ENCODE measurements at places on chromosomes 5 and 9.

DNA sequence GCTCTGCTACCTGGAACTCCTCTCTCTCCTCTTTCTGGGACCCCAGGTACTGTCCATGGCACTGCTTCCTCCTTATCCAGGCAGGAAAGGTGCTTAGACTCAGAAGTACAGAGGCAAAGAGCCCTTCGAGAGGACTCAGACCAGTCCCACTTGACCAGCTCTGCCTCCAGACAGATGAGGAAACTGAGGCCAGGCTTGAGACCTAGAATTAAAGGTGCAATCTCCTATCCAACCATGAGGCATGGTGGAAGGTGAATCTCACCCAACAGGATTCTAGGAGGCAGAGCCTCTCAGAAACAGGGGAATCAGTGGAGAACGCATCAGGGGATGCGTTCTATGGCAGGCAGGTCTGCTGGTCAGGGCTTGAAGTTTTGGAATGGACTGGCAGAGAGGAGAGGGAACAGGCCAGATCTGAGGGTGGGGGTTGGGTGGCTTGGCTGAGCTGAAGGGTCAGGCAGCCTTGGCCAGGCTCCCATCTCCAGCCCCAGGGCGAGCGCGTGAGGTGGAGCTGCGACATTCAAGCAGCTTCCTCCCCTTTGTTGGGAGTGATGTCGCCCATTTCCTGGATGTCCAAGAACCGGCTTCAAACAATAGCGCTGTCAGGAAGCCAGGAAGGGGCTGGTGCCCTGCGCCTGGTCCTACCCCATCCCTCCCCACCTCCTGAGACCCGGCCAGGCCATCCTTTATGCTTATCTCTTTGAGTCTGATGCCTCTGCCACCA, 26.2 kb downstream of the NDUFA8 start:
- DNase-seq, result no peak

- DNase-seq, result no peak
Observed at GRCh38 chr5:147927901-147928300, 21.6 kb upstream of the C5orf46 start.

- no peak for DNase-seq
Observed at GRCh38 chr5:68432682-68433081, 217.1 kb downstream of the PIK3R1 start.

- no peak for DNase-seq
Observed at GRCh38 chr5:9505225-9505624, 40.6 kb downstream of the SEMA5A start.

DNA sequence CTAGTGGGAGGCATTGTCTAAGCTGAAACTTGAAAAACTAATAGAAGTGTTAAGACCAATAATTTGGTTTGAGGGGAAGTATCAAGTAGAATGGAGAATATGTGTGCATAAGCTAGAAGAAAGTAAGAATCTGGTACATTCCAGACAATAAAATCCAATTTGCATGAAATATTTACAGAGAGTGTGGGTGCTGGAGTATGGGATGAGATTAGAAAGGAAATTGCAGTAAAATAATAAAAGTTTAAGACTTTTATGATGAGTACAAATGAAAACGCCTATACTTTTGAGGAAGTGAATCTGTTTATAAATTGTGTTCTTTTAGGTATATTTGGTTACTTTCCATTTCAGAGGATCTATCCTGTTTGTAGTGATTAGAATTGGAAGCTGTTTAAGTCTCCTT, 165.4 kb upstream of the TNC start:
- no peak for DNase-seq

DNA sequence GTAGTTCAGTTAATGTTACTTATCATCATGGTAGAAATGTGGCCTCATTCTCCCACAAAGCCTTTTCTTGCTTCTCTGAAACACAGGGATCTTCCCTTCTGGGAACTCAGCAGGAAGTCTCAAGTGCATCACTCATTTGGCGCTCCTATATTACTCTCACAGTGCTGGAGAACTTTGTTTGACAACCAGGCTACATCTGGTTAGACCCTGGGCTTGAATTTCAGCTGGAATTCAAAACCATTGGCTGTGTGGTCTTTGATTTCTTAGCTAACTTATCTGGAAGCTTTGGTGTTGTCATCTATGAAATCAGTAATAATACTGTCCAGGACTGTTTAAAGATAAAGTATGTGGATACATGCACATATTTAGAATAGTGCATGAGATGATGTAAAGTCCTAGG, 1777.1 kb downstream of the MAT2B start:
- no peak for DNase-seq

GRCh38 chr9:89454498-89455355, 43.2 kb downstream of the SEMA4D start:
- no peak for DNase-seq

- no peak for DNase-seq
Observed at GRCh38 chr5:164027738-164028137, 522.3 kb downstream of the MAT2B start.

GRCh38 chr5:123156577-123157296, 67.7 kb downstream of the PRDM6 start:
- no peak for DNase-seq

DNA sequence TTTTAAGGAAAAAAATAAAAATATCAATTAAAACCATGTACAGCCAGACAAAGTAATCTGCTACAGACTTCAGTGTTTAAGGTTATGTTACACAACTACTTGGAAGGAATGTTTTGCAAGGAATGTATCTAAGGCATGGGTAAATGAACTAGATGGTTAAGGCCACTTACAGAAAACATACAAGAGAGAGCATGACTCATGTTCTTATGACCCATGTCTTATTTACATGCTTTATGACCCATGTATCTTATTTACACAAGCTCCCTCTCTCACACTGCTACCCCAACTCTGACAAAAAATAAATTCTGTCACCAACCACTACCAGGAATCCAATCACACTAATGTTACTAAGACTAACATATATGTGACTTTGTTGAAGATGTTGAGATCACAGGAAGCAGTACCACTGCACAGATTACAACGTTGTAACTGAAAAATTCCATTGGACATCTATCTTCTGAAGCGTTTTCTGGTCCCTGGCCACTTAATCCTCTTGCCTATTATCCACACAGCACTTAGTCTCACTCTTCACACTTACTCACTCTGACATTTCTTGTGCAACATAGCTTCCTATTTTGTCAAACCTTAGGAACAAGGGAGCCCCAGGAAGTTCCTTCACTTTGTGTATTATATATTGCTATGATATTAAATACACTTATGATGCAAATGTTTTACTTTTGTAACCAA, 1630.1 kb upstream of the C9orf72 start:
- DNase-seq, result no peak

- DNase-seq, result no peak
Observed at GRCh38 chr5:54884195-54884536, 101.2 kb downstream of the ESM1 start.

- no peak for DNase-seq
Observed at GRCh38 chr5:178162481-178162880, 8.8 kb upstream of the NHP2 start.

- DNase-seq, result no peak
Observed at GRCh38 chr9:127509261-127509954, 58.1 kb downstream of the LRSAM1 start.

DNA sequence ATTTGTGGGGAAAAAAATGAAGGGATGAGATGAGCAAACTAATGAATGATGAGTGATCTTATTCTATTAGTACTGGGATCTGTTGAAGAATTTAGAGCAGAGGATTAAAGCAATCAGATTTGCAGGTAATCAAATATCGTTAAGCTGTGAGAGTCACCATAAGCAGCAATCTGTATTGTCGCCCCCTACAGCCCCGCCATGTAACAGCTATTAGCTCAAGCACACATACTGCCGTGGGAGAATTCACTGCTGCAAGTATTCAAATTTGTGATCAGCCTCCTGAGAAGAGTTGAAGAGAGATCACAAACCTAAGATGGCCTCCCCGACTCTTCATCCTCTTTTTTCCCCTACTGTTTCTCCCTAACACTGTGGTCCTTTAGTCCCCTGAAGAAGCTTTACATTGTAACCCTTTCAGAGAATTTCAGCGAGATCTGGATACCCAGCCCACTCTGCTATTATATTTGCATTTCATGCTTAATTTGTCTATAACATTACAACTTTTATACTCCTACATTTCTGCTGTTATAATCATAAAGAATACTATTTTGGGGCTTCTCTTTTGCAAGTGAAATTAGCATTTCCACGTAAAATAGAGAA, 28.5 kb upstream of the PHF24 start:
- DNase-seq, result no peak

DNA sequence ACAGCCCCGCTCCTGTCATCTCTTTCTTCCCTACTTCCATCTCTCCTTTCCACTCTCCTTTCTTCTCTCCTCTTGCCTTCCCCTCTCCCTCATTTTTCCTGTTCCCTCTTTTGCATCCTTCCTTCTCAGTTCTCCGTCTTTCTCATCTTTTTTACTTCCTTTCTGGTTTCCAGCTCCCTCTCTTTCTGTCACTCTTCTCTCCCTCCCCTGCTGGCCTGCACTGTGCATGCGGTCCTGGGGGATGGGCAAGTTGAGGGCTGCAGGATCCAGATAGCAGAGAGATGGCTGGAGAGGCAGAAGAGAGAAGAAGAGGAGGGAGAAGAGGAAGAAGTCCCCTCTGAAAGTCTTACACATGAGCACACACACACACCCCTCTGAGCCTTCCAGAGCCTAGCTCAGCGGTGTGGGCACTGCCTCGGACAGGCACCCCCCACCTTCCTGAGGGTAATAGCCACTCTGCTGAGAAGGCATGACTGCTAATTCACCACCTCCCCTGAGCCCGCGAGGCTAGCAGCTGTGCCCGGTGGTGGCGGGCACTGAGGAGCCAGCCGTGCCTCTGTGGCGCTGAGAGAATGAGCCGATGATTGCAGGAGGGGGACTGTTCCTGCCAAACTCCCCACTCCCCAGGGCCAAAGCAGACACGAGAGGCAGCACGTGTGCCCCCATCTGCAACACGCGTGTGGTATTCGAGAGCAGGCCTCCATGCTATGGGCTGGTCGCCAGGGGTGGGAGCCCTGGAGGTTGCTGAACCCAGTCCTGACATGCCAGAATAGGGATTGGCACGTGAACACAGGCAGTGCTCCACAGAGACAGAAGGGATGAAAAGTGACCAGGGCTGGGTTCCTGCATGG, 3.7 kb upstream of the CAMK2A start:
- DNase-seq, result no peak

GRCh38 chr5:1594357-1595106, 70.8 kb upstream of the LPCAT1 start:
- DNase-seq, result peak; percentile 93

DNA sequence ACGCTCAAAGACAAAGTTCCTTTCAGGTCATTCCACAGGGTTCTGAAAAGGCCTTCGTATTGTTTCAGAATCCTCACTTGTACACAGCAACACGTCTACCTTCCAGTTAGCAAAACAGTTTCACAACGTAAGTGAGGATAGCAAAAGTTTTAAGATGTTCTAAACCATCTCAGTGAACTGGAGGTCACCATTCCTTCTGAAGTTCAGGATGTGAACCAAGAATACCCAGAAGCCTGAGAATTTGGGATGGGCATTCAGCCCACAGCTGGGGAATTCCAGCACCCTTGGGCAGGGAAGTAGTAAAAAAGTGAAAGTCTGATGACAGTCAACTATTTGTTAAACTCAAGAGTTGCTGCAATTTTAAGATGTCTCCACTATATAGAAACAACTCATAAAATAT, 224.5 kb downstream of the BNC2 start:
- DNase-seq, result no peak

- no peak for DNase-seq
Observed at GRCh38 chr9:127537792-127538191, 74.3 kb upstream of the STXBP1 start.

- no peak for DNase-seq
Observed at GRCh38 chr9:97904725-97905124, 17.6 kb downstream of the TRMO start.

DNA sequence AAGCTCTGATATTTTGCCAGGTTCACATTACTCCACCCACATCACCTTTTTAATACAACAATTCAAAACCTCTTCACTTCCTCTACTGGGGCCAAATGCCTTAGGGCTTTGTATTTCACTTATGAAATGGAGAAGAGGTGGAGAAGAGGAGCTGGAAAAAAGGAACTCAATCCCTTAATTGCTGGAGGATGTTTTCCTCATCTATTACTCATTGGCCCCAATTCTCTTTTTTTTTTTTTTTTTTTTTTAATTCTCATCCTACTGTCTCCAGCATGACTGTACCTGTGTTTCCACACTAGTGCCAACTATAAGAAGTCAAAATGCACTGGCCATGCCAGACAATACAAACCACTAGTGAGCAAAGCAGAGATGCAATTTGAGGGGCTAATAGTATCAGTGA, 20.9 kb downstream of the FAM13B start:
- DNase-seq, result no peak

DNA sequence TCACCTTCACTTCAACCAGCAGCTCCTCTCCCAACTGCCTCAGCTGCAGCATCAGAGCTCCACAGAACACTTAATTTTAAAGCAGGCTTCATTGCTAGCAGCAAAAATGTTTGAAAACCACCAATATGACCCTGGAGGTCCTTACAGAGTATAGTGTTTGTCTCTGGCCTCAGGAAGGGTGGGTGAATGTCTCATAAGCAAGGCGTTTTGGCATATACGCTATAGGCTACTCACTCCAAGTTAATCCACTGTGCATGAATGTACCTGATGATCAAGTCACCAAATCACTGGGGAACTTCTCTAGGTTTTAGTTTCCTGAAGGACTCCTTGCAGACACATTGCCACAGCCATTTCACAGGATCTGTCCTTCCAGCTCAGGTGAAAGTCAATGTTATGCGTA, 125.3 kb downstream of the GABBR2 start:
- no peak for DNase-seq

DNA sequence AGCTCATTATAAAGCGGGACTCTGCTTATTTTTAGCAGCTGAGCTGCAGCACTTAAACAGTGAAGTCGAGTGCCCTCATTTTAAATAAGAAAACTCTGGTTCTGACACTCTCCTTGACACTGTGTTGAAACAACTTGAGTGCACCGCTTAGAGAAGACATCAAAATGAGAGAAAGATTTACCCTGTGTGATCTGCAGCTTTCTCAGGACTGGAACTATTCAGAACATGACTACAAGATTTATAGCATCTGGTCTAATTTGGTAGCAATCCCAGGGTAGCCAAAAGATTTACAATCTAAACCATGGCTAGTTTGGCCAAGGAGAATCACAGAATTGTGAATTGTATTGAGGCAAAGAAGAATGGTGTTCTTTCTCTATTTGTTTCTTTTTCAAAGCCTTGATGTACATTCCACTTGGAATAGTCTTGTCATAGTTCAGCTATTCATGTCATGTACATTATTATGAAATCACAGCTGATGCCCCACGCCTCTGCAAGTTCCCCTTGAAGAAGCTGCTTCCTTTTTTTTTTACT, 38.7 kb downstream of the PLEKHG4B start:
- DNase-seq, result no peak

- no peak for DNase-seq
Observed at GRCh38 chr9:12723409-12724028, 30.3 kb downstream of the TYRP1 start.

- no peak for DNase-seq
Observed at GRCh38 chr5:45454114-45454513, 242.1 kb downstream of the HCN1 start.

Measured in stimulated activated effector memory CD8-positive, alpha-beta T cell treated with anti-CD3 and anti-CD28 coated beads, Interleukin-12 subunit alpha, Interleukin-12 subunit beta, amount 100 ng/mL, for 72 hours (primary cell).